ENCODE measurements at places on chromosomes 16 and 17. TPM values are rescaled to one million over a fixed set of nuclear protein-coding genes. Genes with fewer than 3 reads are reported as not detected.

Gene RAD51D
- total RNA-seq: 13.7 TPM

Gene GPR142
- 0.68 TPM for total RNA-seq

Gene SBK1
- 0.14 TPM for total RNA-seq

Gene CTF1
- 0.17 TPM for total RNA-seq

Gene CBX8
- total RNA-seq: 5.1 TPM

Gene SMG6
- total RNA-seq: 29.3 TPM

Gene CDH3
- total RNA-seq: 0.19 TPM

Gene TBC1D3E
- not detected for total RNA-seq

Gene C16orf46
- 0.23 TPM for total RNA-seq

Gene LCAT
- total RNA-seq: 6.5 TPM

Gene TNP2
- total RNA-seq: not detected

Gene TBX6
- 0.17 TPM for total RNA-seq

Gene KRTAP9-4
- total RNA-seq: not detected
